ENCODE measurements at places on chromosomes 6 and 20.

DNA sequence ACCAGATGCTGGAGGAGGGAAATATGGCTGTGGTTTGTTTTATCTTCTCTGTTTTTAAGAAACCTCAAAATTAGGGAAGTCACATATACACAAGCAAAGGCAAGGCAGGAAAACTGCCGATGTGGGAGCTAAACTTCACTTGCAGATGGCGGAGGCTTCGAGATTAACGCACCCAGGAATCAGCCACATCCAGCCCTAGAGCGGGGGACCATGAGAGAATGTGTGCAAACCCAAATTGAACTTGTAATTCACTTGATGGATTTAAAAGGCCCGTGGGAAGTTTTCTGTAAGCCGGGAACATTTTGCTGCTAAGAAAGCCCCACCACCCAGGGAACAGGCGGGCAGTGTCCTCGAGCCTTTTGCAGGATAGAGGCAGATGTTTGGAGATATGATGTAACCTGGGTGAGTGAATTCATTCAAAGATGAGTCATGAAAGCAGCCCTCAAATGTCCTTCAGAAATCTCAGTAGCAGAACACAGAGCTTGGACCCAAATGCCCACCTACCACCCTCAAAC lies 39.9 kb downstream of the PREX1 start:
- peak; percentile 37 for DNase-seq

DNA sequence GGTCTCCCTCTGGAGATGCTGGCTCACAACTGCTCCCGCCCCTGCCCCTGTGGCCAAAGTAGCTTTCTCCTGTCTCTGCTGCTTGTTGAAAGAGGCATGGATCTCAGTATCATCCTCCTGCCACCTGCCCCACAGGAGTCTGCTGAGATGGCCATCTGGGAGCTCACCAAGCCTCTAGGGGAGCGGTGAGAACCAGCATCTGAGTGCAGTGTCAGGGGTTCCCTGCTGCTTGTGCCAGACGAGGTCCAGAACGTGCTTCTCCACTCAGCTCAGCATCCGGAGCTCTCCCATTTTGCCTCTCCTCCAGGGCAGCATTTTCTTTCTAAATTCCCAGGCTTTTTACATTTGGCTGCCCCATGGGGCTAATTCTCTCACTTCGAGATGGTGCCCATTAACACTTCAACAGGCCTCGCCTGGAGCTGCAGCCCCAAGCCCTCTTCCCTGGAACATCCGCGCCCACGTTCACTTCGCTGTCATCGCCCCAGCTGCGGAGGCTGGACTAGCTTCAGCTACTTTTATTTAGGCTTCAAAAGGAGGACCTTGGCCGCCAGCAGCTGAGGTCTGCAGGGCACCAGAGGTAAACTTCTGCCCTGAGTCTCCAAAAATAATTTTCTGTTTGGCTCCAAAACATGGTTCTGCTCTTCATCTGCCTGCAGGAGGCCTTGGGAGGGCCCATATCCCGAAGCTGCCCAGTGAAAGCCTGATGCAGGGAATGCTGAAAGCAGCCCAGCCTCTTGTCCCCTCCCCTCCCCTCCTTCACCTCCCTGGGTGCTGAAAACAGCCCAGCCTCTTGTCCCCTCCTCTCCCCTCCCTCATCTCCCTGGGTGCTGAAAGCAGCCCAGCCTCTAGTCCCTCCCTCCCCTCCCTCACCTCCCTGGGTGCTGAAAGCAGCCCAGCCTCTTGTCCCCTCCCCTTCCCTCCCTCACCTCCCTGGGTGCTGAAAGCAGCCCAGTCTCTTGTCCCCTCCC lies 25.2 kb upstream of the MLN start:
- no peak for DNase-seq

DNA sequence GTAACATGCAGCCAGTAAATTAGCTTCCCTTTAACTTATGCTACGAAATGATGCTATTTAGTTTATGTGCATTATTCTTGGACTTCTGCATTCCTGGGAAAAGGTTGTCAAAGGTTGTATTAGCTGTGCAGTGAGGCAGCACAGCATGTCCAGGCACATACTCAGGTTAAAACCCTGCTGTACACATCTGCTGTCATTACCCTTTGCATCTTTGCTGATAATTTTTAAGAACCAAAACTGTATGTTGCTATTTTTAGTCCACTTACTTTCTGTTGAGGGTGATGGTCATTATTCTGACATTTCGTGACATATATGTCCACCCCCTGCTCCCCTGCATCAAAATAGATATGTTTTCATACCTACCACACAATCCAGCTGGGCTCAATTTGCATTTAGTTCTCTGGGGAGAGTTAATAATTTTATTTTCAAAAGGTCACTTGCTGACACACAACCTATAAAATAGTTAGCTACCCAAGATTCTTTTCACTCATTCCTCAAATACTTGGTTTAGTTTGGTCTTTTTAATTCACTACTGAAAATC lies 142.5 kb upstream of the SPACA1 start:
- DNase-seq: peak; percentile 9

DNA sequence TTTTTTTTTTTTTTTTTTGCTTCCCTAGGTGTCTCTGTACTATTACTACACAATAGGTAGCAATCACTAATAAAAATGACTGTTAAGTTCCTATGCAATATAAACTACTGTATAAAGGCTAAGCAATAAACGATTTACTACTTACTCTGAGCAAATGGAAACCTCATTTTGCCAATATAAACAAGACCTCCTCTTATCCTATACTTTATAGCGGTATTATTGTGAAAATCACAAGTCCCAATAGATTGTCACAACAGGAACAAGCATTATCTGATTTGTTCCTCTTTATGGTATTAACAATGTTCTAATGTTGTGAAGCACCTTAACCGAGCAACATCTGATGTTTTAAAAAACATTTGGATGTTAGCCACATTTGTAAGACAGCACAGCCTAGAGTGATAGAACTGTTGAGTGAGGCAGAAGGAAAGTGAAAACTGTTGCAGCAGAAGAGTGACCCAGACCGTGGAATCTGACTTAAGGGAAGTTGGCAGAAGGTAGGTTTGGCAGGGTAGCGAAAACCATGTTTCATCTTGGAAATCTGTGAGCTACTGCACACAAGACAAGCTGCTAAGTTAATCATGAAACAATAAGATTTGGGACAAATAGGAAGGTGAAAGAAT lies 94.2 kb downstream of the MYLK4 start:
- no peak for DNase-seq

- DNase-seq: no peak
These were observed 10.0 kb downstream of the MOCS1 start for GRCh38 chr6:39924283-39924682.

- peak; percentile 78 for DNase-seq
These were observed 85.7 kb downstream of the NFATC2 start for GRCh38 chr20:51456511-51457509.
